T-helper 1 cell treated with Interleukin-12 subunit alpha and Interleukin-12 subunit beta and Interleukin-4 antibody, amounts not matched to agents 30 ng/mL and 1 ng/mL, for 36 hours (primary cell): ENCODE measurements at places on chromosomes 3 and 15. TPM values are rescaled to one million over a fixed set of nuclear protein-coding genes. Genes with fewer than 3 reads are reported as not detected.

The DPPA2 gene
- not detected in 2 replicates for total RNA-seq

The MEIS2 gene
- total RNA-seq, result not detected in 2 replicates

The DLL4 gene
- not detected in 2 replicates for total RNA-seq

The ETV5 gene
- total RNA-seq, result 0.88 and 1.9 TPM in 2 replicates

The CERS3 gene
- total RNA-seq, result 0.71 and 0.76 TPM in 2 replicates

The ASB14 gene
- total RNA-seq, result not detected in 2 replicates

The FGF7 gene
- total RNA-seq, result 0.07 and 0.12 TPM in 2 replicates

The CLSTN2 gene
- total RNA-seq, result 0.05 TPM in 1 of 2 replicates, not detected in the other

The GABRA5 gene
- not detected in 2 replicates for total RNA-seq

The ATG3 gene
- 59.5 and 62.9 TPM in 2 replicates for total RNA-seq

The CMTM8 gene
- 5.8 and 8.5 TPM in 2 replicates for total RNA-seq

The CCDC191 gene
- 2.6 and 3.6 TPM in 2 replicates for total RNA-seq

The HGD gene
- 0.39 and 0.61 TPM in 2 replicates for total RNA-seq

The SLC12A1 gene
- not detected in 2 replicates for total RNA-seq

The UCN2 gene
- total RNA-seq, result not detected in 2 replicates

The CYP1A2 gene
- total RNA-seq, result not detected in 2 replicates

The TGM4 gene
- not detected in 2 replicates for total RNA-seq

The RBPMS2 gene
- total RNA-seq, result not detected in 2 replicates

The PRKCD gene
- 27.5 and 29.5 TPM in 2 replicates for total RNA-seq

The NEK10 gene
- 0.61 and 1.4 TPM in 2 replicates for total RNA-seq

The RNF13 gene
- 39.3 and 45.9 TPM in 2 replicates for total RNA-seq

The CCDC9B gene
- 0.39 and 0.66 TPM in 2 replicates for total RNA-seq

The CYP1A1 gene
- total RNA-seq, result 0.42 and 0.46 TPM in 2 replicates

The SNTN gene
- not detected in 2 replicates for total RNA-seq

The MYZAP gene
- total RNA-seq, result not detected in 2 replicates
